Gastroesophageal sphincter (tissue), 4 donors: ENCODE measurements at places on chromosomes 5 and 9.

DNA sequence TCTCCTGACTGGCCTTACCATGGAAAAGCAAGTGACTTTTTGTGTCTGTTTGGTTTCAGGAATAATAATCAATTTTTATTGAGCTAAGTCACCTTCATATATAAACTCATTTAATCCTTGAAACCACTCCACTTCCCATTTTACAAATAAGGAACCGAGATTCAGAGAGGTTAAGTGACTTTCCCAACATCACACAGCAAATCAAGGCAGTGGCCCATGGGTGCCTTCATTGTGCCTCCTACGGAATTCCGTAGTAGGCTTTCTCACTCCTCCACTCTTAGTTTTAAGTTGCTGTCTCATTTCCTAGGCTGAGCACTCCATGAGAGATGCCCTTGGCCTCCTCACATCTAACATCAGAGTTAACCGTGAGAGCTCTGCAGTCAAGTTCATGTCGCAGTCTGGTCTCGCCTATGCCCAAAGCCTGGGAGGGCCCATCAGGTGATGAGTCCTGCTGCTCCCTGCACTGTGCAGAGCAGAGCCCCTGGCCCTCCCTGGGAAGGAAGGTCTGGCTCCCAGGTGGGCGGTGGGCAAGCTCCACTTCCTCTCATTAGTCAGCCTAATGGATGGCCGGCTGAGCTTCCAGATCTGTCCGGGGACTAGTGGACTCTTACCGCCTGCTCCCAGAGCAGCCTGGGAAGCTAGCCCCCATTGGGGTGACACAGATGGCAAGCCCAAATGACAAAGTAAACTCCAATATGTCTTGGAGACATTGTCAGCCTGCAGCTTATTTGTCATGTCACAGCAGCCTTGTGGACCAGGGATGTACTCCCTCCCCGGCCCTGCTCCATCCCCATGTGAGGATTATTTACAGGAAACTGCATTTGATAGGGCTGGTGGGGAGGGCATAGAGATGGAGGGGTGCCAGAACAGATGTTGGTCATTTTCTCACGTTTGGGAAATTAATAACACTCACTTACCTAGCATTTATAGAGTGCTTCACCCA is 123.4 kb downstream of the MVB12B start:
- ATAC-seq, result no peak

GRCh38 chr9:92479346-92479745 is 3.0 kb downstream of the ASPN start:
- ATAC-seq, result no peak

DNA sequence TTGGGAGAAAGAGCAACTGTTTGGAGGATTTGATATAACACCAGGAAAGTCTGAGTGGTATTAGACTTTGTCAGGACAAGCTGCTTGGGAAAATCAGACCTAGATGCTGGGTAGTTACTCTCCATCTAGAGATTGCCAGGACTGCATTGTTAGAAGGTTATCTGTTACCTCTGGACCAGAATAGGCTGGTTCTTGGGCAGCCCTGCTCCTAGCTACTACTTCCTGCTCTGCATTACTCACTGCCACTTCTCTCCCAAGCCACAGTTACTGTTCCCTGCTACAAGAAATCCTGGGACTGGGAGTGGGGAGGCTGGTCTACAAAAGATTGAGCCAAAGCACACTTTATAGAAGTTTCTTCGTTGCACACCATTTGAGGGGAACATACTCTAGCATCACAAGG is 95.5 kb upstream of the KCNN2 start:
- ATAC-seq, result no peak

DNA sequence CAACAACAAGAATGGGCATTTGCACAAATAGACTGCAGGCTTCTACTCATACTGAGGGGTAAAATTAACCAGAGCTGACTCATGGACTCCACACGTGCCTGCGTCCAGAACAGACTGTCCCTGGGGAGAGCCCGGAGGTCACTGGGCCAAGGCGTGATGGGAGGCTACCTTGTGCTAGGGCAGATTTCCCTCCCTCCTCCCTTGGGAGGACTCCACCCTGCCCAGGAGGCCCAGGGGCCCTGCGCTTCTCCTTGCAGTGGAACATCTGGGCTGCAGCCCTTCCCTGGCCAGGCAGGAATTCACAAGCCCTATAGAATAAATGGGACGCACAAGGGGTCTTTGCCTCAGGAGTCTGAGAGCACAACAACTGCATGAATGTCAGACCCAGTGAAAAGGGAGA is 35.6 kb downstream of the IRX2 start:
- no peak for ATAC-seq

- no peak for ATAC-seq
Observed at GRCh38 chr5:43019291-43019613, 20.9 kb downstream of the ANXA2R start.
